AG09309 (cell line): ENCODE measurements at places on chromosomes 16 and 17.

- no peak for DNase-seq
These were observed 16.0 kb upstream of the OR1F1 start for GRCh38 chr16:3171855-3172593.

DNA sequence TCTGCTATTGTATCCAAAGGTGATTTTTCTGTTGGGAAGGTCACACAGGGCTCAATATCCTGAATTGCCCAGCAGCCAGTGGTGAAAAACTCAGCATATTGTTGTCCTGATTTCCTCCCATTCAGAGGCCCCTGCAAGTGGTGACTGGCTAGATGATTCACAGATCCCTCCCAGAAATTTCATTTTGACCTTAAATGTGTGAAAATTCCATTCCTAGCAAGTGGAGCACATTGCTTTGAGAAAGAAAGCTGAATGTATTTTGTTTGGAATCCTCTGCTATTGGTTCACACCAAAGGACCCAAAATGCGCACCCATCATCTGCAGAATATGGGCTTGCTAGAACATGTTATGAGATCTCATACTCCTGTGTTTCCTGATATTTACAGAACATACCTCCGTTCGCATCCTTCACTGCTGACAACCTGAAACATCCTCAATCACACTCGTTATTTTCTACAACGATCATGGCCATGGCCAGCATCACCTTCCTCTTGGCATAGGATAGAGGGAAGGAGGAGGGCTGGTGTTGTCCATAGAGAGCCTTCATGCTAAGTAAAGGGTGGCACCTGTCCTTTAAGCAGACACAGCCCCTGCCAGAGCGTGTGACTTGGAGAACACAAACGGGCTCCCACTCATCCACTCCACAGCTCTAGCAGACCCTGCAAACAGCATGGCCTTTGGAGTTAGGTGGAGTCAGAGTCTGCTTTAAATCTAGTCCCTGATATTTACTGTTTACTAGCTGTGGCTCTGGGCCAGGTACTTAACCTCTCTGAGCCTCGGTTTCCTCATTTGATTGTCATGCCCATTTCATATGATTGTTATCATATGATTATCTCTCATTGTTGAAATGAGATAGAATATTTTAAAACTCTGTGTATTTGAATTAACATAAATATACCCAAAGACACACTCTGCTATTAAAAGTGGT, 30.4 kb upstream of the NFAT5 start:
- DNase-seq = no peak

DNA sequence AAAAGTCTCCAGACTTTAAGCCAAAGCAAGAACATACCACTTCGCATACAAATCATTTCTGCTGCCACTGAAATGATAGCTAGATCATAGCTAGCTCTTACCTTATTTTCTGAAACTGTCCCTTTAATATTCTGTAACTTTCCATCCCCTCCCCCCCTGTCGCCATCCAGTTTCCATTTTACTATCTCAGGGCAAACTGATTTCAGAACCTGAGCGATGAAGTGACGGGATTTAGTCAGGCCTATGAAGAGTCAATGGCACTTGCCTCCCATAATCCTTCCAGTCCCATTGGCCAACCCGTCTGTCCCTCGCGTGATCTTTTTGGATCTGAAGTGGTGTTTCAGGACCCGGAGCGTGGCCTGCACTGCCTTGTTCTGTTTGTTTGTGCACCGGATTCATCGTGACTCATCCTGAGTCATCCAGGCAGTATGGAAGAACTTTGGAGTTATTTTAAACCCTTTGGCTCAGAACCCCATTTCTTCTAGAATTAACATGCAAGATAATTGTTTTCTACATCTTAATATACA, 199.8 kb upstream of the CHMP6 start:
- peak; percentile 76 for DNase-seq

- DNase-seq = no peak
These were observed 76.6 kb downstream of the ABCC6 start for GRCh38 chr16:16146380-16147315.

- DNase-seq = no peak
These were observed 278.6 kb upstream of the RPL38 start for GRCh38 chr17:73924909-73925186.

DNA sequence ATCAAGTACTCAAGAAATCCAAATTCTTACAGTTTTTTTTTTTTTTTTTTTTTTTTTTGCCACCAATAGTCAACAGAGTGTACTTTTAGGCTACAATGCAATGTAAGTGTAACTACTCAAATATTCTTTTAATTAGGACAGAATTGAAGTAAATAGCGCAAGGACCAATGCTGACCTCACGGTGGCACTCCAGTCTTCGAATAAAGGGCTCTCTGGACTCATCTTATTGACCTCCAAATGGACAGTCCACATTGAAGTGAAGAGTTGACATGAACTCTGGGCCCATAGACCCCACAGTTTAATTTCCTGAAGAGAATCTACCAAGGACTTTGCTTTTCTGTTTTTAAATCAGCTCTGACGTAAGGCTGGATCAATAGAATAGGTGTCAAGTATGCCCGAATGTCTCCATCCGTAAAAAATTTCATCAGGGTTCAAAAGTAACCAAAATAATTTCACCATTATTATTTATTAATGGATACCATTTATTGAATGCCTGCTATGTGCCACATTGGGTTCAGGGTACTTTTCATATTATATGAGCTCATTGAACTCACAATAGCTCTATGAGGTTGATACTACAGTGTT, 7.3 kb upstream of the DDX52 start:
- DNase-seq = no peak

DNA sequence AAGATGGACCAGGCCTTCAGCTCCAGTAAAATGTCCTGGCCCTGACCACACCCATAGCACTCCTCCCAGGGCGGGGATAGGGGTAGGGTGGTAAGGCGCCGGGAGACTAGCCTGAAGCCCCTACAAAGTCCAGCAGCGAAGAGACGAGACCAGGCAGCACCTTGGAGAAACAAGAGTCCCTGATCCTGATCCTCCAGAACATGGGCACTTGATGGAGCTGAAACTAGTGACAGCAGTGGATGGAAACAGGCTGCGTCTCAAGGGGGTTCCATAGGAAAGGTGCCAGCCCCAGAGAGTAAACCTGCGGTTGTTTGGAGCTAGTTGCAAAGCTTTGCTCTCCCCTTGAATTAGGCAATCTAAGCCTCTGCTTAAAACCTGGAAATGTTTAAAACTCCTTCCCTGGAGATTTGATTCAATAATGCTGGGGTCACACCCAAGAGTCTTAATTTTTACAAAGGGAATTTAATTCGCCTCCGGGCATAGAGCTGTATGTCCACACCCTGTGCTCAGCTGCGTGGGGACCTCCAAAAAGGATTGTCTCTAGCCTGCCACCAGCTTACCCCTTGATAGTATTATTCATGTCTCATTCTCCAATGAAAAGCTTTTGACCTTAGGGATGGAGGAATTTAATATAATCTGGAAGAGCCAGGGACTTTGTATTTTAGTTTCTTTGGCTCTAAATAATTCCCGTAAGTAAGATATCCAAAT, 258.6 kb downstream of the PMP22 start:
- DNase-seq = no peak

GRCh38 chr17:79189305-79189704, 114.7 kb downstream of the ENGASE start:
- DNase-seq = no peak

GRCh38 chr17:13869331-13869940, 199.9 kb upstream of the COX10 start:
- DNase-seq = no peak

DNA sequence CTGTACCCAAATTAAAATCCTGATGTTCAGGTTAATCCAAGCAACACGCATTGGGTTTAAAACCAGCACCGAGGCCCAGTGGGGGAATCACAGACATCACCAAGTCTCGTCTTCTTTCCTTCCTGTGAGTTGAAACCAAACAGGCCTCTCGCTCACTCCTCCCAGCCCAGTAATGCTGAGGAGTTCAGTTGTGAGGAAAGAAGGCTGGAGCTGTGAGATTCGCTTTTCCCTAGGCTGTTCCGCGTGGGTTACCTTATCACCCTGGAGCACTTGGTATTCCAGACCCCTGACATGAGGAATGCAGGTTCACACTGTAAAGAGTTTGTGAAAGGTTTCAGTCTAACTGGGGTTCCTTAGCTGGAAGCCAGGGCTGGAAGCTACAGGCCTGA, 20.8 kb downstream of the CIBAR2 start:
- no peak for DNase-seq

GRCh38 chr17:21388066-21388465, 11.9 kb downstream of the KCNJ12 start:
- no peak for DNase-seq

DNA sequence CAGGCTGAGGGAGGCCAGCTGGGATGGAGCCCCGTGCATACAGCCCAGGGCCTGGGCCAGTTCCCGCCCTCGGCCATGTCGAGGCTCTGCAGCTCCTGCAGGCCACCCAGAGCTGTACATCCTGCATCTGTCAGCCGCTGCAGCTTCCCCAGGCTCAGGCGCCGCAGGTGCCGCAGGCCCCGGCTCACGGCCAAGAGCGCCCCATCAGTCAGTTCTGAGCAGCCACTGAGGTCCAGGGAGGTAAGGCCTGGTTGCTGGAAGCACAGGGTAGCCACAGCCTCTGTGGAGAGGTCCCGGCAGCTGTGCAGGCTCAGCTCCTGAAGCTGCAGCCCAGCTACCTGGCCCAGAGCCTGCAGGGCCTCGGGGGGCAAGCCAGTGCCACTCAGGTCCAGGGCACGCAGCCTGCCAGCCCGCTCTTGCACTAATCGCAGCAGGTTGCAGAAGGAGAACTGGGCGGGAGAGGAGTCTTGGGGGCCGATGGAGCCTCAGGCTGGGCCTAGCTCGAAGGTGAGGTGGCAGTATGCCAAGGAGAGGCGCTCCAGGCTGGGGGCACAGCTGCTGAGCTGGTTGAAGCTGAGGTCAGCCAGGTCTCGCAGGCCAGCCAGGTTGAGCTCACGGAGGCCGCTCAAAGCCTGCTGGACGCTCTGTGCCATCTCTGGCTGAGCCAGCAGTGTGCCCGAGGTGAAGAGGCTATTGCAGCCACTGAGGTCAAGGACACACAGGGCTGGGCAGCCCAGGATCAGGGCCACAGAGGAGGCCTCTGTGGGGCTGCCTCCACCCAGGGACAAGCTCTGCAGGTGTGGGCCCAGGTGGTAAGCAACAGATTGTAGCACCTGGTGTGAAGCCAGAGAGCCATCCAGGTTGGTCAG, 11.4 kb downstream of the ELMO3 start:
- no peak for DNase-seq

GRCh38 chr17:38453951-38454421, 25.7 kb downstream of the ARHGAP23 start:
- DNase-seq = no peak

DNA sequence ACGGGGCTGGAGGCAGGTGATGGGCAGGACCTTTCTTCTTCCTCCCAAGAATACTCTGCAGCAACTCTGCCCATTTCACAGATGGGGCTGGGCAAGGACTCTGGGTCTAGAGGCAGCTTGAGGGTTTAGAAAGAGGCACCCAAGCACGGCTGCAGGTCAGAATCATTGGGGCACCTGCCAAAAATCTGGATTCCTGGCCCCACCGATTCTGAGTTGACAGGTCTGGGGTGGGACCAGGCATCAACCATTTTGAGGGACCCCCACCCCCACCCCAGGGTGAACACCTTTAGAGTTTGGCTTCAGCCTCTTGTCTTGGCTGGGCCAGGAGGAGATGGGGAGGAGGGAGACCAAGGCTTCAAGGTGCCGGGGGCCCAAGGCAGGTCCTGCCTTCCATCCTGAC, 5.3 kb downstream of the SPPL2C start:
- no peak for DNase-seq

DNA sequence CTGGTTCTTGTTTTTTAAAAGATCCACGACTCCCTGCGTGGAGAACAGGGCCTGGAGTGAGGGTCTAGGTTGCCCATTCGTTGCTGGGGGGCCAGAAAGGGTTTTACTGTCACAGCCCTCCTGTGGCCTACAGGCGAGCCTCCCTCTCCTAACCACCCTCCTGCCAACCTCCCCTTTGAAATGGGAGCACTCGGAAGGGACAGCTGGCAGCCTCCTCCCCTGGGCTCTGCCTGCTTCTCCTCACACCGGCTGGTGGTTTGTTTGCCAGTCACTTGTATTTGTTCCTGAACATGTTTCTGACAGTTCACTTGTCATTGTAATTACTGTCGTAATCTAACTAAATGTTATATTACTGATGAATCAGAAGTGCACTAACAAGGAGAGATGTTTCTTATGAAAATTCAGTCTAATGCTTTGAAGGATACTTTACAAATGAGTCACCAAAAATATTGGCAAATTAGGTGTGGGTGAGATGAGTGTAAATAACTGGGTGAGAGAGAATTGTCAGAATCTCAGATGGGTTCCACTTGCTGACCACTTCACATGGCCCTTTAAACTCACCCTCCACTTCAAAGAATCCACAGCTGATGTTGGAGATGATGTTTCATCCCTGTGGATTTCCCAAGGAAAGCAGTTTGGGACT, 2.7 kb upstream of the SPPL2C start:
- no peak for DNase-seq

GRCh38 chr16:28835864-28836760, 10.0 kb downstream of the TUFM start:
- no peak for DNase-seq

DNA sequence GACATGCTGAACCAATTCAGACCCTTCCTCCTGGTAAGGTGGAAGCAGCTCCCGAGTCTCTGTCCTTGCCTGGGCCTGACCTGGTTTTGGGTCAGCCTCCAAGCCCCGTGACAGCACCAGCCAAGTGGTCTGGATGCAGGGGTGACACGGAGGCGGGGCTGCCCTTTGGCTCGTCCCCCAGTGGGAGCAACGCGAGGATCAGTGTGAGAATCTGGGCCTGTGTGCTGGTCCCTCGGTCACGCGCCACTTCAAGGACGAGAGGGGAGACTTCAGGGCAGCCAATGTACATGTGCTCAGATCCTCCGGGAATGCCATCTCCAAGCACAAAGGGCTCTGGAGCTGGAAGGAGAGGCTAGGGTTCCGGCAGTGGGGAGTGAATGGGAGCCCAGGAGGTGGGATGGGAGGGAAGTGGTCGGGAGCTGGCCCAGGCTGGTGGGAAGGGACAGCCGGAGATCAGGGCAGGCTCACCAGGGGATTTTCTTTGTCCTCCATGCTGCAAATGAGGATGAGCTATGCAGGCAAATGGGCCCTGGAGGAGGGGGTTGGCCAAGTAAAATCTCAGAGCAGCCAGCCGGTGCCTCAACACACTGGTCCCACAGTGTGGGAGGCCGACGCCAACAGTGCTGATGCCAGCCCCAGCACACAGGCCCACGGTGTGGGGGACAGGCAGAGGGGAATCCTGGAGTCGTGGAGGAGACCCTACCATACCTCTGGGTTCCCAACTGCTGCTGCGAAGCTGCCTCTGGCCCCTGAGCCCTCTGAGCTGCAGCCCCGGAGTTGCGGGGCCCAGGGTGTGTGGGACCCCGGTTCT, 4.2 kb upstream of the NDRG4 start:
- DNase-seq = no peak

DNA sequence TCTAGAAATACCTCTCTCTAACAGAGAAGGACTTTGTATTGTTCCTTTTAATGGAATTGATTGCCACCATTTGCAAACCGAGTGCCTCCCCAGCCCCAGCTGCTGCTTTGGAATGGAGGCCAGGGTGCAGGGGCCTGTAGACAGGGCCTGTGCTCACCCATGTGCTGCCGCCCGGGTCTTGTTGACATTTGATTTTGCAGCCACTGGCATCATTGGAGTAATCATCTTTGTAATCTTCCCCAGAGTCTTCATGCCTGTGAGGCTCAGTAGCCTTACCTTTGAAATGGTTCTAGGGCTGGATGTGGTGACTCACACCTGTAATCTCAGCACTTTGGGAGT, 119.8 kb downstream of the CLEC16A start:
- DNase-seq = no peak
